Left forelimb (tissue), 1 donor: ENCODE measurements at places on chromosomes 6 and 20.

GRCh38 chr6:141526985-141527384 lies 605.7 kb upstream of the GJE1 start:
- DNase-seq = no peak

- no peak for DNase-seq
Observed at GRCh38 chr6:4272996-4273395, 137.6 kb upstream of the ECI2 start.

DNA sequence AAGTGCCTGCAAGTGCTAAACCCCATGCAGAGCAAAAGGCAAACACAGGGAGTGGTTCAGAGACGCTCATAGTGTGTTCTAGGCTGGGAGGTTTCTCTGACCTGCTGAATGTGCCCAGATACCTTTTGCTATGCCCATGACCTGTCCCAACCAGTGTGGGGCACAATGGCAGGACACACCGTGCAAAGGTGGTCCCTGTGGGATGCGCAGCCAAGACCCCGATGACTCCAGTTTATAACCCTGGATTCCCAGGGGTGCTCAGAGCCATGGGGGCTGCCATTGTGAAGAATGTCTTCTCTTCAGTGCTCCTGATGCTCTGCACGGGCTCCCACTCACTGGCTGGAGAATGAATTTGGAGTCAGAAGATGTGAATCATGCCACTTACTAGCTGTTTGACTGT lies 2.2 kb upstream of the NINL start:
- DNase-seq = no peak

DNA sequence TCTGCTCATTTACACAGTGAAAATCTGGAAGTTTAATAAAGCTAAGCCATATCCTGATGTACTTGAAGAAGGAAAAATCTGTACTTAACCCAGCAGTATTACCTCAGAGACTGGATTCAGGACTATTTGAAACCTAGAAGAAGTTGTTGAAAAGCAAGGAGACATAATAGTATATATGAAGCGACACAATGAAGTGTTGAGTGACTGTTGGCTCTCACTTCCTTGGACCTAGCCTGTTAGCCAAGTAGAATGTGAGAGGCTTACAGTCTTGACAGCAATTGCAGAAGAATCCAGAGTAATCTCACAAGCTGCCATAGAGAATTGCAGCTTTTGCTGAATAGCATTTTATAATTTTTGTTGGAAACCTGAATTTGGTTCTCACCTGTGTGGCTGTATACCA lies 26.7 kb downstream of the SMAP1 start:
- DNase-seq = no peak

DNA sequence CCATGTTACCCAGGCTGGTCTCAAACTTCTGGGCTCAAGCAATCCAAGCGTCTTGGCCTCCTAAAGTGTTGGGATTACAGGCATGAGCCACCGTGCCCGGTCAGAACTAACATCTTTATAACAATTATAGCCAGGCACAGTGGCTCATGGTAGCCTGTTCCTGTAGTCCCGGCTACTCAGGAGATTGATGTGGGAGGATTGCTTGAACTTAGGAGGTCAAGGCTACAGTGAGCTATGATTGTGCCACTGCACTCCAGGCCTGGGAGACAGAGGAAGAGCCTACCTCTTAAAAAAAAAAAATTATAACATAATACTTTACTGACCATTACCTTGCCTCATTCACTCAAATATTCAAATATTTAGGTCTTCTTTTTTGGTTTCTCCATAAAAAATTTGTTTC lies 16.8 kb upstream of the MYMX start:
- DNase-seq = no peak

DNA sequence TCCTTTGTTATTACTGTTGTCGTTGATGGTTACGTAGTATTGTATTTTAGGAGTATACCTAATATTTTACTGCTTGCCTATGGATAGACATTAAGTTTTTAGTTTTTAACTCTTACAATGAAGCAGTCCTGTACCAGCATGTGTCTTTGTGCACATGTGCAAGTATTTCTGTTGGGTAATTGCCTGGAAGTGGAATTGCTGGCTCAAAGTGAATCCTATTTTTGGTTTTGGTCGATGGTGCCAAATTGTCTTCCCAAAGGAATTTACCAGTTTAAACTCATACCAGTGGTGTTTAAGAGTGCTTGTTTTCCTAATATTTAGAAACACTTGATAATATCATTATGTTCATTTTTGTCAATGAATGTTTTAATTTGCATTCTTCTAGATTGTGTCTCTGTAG lies 75.5 kb downstream of the ANKS1A start:
- DNase-seq = no peak

- DNase-seq = no peak
Observed at GRCh38 chr6:38604700-38605099, 35.0 kb downstream of the BTBD9 start.

DNA sequence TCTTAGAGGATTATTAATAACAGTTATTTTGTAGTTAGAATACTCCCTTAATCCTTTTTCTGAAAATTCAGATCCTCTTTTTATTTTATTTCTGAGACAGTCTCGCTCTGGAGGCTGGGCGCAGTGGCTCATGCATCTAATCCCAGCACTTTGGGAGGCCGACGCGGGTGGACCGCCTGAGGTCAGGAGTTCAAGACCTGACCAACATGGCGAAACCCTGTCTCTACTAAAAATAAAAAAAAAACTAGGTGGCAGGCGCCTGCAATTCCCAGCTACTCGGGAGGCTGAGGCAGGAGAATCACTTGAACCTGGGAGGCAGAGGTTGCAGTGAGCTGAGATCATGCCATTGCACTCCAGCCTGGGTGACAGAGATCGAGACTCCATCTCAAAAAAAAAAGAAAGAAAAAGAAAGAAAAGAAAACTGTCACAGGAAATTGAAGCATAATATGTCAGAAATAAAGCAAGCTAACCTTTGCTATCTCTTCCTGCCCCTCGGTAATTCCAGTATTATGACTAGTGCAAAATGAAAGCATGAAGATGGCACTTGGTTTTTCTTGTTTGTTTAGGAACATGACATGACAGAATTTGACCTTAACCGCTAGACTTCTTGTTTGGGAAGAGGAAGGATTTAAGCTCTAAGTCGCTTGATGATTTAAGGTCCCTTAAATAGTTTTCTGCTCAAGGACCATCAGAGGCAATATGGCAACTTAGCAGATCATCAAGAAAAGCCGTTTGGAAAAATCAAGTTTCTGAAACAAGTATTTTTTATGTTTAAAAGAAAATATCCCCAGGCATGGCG lies 1.8 kb upstream of the RBM39 start:
- DNase-seq = no peak

- DNase-seq = peak; percentile 97
Observed at GRCh38 chr6:128520436-128521281, at the start of gene PTPRK. PTPRK (minus strand) TSS chr6:128520599; CDS start chr6:128520358, 241 bp downstream.

GRCh38 chr20:32589256-32589655 lies 4.1 kb upstream of the NOL4L start:
- no peak for DNase-seq

DNA sequence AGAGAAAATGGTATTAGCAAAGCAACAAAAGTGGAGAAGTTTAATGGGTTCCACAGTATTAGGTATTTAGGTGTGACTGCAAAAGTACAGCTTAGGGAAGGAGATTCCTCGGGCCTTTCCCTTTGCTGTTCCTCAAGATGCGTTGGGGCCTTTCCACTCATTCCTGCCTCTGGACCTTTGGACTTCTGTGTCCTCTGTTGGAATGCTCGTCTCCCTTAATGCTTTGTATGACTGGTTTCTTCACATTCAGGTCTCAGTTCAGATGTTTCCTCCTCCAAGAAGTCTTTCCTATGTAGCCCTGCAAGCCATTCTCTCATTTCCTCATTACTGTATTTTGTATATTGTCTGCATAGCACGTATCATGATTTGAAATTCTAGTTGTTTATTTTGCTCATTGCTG lies 39.6 kb downstream of the CTNNBL1 start:
- no peak for DNase-seq

DNA sequence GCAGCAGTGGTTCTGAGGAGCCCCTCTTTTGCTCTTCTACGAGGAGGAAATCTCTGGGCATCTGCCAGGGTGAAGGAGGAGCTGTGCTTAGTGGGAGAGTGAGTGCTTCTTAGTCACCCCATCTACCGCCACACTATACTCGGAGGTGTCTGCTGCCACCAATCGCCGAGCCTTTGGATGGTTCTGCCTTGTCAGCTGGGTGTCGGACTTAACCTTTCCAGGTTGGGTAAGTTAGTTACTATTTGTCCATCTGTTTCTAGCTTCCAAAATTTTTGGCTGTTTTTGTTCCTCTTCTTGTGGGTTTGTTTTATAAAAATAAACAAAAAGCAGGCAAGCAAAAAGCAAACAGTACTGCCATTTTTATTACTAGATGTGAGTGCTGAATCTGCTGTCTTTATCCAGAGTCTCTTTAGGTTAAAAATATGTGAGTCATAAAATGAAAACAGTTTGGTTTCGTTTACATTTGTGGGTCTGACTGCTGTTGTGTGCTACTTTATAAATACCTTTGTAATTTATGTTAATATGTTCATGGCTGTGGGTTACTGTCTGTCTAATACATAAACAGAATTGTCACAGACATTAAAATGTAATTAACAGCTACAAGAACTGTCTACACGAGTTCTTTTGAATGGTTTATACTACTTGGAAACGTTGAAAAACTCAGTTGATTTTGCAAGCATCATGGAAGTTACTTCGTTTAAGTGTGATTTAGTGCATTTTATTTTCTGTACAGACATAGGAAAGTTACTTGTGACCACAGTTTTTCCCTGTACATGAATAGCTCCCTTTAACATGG lies 89.2 kb downstream of the ARID1B start:
- DNase-seq = no peak

DNA sequence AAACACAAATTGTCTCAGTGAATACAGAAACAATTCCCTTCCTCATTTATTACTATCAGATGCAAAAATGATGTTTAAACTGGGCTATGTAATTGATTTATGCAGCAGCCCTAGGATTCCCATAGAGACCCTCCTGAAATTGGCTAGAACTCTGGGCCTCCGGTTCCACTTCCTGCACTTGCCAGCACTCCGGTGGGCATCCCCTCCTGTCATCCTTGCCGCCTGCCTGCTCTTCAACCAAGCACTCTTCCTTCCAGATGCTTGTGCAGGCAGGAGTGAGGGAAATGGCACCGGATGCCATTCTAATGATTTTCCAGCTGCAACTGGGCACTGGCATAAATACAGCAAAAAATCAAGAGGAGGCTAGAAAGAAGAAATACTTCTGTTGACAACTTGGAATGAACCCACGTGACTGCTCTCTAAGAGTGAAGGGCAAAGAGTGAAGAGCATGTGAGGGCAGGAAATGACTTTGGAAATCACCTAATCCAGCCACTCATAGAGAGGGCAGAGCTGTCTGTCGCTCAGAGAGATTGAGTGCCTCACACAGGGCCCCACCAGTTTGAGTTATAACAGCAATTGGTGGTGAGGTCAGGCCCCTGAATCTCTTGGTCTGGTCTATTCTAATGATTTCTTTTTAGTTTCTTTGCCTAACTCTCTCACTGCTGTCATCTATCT lies 3.7 kb upstream of the NEDD9 start:
- no peak for DNase-seq

- DNase-seq = no peak
Observed at GRCh38 chr6:32439602-32440214, at the start of gene HLA-DRA. HLA-DRA (plus strand) TSS chr6:32439887; CDS start chr6:32439951, 64 bp downstream.

GRCh38 chr6:110635096-110635495 lies 158.7 kb upstream of the SLC22A16 start:
- DNase-seq = no peak

- DNase-seq = no peak
Observed at GRCh38 chr20:51480507-51481270, 61.8 kb downstream of the NFATC2 start.

DNA sequence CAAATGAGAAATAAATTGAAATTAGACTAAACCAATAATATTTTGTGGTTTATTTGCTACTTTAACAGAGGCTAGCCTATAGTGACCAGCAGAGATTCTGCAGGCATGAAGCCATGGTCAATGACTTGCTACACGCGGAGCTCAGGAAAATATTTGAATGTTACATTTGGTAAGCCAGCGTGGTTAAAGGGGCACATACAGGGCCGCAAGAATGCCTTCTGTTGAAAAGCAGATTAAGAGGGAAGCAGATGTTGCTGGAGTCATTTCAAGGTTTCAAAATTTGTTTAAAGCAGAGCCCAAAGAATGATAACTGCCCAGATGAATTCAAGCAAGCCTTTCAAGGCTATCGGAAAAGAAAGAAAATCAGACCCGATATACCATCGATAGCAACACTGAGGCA lies 294.3 kb upstream of the MAN1A1 start:
- DNase-seq = no peak

DNA sequence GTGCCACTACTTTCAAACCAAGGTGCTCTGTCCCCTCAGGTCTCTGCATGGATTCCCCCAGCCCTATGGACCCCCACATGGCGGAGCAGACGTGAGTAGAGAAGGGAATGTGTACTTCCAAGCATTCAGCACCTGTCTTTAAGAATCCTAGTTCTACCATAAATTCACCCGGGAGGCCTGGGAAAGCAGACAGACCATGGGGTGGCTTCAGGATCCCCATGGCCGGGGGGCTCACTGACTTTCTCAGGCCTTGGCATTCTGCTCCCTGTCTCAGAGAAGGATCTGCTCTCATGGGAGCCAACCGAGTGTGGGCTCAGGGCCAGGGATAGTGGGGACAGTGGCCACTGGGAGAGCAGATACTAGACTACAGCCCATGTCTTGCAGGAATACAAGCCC lies 2.3 kb downstream of the CDC25B start:
- no peak for DNase-seq

- peak; percentile 50 for DNase-seq
Observed at GRCh38 chr20:25052255-25053194, 5.4 kb downstream of the ACSS1 start.

- no peak for DNase-seq
Observed at GRCh38 chr20:61442075-61442670, 190.1 kb downstream of the CDH4 start.

- no peak for DNase-seq
Observed at GRCh38 chr20:43430265-43431133, 27.2 kb upstream of the SRSF6 start.

DNA sequence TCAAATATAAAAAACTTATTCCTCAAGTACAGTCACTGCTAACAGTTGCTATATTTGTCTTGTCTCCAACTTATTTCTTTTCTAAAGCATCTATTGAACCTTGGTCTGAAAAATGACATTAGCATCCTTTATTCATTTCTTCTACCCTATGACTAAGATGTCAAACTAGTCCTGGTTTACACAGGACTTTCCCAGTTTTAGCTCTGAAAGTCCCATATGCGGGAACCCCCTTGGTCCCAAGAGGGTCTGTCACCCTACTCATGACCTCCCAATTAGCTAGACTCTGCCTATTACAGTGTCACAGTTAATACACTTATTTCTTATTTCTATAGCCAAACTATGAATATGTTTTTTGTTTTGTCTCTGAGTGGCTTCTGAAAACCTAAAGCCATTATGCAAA lies 37.1 kb downstream of the PLEKHG1 start:
- DNase-seq = no peak

GRCh38 chr6:52643158-52643557 lies 27.8 kb upstream of the TMEM14A start:
- no peak for DNase-seq

- no peak for DNase-seq
Observed at GRCh38 chr6:170407200-170407599, 100.6 kb downstream of the FAM120B start.

- no peak for DNase-seq
Observed at GRCh38 chr20:7744411-7744810, 195.8 kb downstream of the HAO1 start.
